Activated CD8-positive, alpha-beta memory T cell treated with anti-CD3 and anti-CD28 coated beads for 48 hours (primary cell): ENCODE measurements at places on chromosomes 3 and 15.

- no peak for DNase-seq
Measured at GRCh38 chr3:99094606-99095005, 193.1 kb upstream of the DCBLD2 start.

- DNase-seq, result no peak
Measured at GRCh38 chr15:71496336-71496955, 313.9 kb upstream of the NR2E3 start.

DNA sequence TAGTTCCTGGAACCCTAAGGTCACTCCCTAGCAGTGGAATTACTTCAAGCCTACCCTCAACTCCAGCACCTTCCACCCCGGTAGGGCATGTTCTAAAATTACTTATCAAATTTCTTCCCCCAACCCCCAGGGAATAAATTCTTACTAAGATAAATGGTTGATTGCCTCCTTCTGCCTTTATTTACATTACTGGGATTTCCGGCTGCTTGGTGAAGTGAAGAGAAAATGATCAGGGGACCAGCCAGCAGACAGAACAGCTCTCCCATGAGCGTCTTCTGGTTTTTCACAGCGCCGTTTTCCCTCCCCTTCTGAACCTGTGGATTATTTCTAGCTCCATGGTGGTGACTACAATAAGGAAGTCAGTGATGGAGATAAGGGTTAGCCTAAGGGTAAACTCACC lies 521.5 kb upstream of the PPP2R3A start:
- DNase-seq, result no peak

DNA sequence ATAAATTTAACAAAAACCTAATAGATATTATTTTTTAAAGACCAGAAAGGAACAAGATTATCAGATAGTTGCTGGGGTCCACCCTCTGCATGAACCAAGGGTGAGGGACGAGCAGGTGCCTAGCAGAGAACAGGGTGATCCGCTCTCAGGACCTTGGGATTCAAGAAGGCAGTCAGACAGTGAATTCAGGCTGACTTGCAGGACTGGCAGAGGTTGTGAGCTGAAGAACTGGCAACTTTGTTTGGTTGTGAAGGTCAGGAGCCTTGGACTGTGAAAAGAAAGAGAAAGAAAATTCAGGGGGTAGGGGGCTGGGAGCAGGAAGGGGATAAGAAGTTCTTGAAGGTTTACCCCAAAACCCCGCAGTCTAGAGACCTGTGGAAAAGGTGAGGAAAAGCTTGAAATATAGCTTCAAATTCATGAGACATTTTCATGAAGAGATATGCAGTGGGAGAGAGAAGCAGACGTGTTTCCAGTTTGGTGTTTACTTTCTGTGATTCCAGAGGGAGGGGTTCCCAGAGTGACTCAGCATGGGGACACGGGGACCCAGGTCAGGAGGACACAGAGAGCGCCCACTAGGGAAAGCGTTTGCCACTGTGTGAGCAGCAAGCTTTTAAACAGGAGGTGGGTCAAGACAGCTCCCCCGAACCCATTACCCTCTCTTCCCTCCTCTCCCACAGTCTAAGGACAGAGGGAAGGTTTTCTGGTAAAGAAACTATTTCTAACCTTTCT lies 217.2 kb upstream of the UMPS start:
- no peak for DNase-seq

GRCh38 chr3:149658744-149659497 lies 1.1 kb upstream of the WWTR1 start:
- no peak for DNase-seq

- no peak for DNase-seq
Measured at GRCh38 chr15:75213768-75214221, 12.1 kb downstream of the C15orf39 start.

DNA sequence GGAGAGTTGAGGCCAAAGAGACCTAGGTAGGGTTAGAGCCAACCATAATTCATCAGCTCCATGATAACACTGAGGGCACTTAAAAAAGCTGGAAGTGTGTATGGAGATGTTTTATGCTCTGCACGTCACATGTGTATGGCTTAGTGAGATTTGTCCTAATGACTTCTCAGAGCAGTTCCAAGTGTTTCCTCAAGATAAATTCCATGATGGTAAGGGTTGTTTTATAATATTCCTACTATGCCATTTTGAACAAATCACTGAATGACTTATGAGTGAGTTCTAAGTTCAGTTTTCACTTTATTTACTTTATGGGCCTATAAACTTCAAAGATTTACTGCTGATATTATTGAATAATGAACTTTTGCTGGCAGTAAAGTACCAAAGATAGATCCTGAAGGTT lies 28.1 kb downstream of the TEX9 start:
- DNase-seq, result no peak

GRCh38 chr3:16060358-16060852 lies 114.1 kb upstream of the GALNT15 start:
- DNase-seq, result no peak
